AG04450 (cell line): ENCODE measurements at places on chromosomes 2 and 18.

DNA sequence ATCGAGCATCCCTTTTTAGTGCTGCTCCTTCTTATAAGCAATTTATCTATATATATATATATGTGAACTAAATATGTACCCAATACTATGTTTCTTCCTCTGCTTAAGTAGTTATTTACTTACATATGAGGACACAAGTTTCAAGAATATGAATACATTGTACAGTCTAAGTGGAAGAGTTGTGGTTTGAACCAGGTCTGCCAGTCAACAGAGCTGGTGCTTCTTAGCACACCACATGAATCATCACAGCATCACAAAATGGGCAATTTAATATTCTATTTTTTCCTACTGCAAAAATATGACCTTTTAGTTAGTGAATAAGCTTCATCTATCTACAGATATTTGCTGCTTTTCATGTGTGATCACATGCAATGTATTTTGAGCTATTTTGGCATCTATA lies 64.4 kb upstream of the SPAG16 start:
- no peak for DNase-seq

DNA sequence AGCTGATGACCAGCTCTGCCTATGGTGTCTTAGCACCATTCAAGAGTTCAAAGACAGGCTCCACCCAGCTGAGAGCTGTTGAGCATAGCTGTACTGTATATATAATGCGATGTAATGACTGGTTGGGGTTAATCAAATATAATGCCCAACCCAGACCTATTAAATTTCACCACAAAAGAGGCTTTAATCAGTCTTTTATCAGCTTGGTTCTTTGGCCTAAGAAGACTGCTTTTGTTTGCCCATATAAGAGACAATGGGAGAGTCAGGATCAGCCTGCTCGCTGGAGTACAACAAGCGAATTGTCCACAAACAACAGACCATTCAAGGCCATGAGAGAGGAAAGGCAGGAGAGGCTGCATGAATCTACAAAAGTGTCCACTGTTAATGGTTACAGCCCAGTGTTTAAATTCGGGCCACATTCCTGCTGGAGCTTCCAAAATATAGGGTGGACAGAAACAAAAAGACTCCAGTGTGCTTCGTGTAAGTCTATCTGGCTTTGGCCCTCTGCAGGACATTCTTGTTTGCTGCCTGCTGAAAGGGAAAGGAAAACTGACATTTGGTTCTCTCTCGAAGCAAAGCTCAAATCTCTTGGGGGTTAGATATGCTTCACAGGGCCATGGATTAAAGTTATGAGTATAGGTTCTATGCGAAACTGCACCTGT lies 299.0 kb upstream of the FBXO11 start:
- no peak for DNase-seq

DNA sequence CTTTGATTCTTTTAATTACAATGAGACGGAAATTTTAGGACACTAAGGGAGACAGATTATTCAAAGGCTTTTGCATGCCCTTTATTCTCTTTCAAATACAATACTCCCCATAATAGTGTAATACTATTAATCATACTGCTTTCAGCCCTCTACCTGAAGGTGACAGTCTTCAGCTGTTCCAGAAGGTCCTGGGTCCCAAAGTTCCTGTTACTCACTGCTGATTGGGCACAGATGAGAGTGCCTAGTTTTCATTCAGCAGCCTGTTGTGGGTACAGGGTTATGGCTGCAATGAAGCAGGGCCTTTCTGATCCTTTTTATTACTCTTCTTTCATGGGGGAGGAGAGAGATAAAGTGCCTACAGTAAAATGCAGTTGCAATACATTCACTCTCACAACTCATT lies 80.2 kb downstream of the NUP35 start:
- DNase-seq = no peak

DNA sequence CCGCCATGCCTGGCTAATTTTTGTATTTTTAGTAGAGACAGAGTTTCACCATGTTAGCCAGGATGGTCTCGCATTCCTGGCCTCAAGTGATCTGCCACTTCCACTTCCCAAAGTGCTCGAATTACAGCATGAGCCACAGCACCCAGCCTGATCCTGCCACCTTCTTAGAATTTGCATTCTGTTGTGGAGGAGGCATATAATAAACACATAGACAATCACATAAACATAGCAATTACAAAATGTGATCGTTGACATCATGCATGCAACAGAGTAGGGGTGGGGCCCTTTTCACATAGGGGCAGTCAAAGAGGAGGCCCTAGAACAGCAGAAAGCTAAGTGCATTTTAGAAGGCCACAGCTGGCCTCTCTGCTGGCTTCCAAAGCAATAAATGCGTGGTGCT lies 39.9 kb upstream of the TSPYL6 start:
- DNase-seq = no peak

DNA sequence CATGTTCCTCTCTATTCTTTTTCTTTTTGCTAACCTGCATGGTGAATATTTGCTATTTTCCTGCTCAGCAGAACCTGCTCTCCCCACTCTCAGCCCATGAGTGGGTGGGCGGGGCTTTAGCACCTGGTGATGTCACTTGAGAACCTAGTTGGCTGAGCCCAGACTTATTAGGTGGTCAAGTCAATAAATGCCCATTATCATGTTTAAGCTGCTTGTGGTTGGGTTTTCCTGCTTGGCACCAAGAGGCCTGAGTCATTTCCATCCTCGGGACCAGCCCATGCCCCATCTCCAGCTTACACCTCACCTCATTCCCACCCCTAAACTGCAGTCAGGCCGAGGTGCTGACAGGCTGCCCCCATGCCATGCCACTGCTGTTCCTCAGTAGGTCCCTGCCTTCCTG lies 226.6 kb downstream of the ANKRD30B start:
- DNase-seq = no peak
